Cortex of kidney (tissue), 1 donor: ENCODE measurements at places on chromosomes 1 and 21.

DNA sequence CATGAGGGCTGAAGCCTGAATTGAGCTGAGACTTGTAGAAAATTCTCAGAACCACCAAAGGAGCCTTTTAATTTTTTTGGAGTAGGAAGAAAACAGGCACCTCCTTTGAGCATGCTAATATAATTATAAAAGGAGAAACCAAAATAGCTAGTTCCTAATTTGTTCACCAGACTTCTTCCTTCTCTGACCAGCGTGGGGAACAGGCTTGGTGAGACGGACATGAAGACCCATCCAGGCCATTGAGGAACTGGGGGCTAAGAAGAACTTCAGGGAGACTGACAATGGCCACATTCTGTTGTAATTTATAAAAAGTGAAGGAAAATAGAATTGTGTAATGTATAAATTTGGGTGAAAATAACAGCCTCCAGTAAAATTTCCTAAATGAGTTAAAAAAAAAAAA, 62.6 kb downstream of the MAN1C1 start:
- DNase-seq, result no peak

GRCh38 chr1:9368356-9368755, 75.7 kb downstream of the SPSB1 start:
- no peak for DNase-seq

DNA sequence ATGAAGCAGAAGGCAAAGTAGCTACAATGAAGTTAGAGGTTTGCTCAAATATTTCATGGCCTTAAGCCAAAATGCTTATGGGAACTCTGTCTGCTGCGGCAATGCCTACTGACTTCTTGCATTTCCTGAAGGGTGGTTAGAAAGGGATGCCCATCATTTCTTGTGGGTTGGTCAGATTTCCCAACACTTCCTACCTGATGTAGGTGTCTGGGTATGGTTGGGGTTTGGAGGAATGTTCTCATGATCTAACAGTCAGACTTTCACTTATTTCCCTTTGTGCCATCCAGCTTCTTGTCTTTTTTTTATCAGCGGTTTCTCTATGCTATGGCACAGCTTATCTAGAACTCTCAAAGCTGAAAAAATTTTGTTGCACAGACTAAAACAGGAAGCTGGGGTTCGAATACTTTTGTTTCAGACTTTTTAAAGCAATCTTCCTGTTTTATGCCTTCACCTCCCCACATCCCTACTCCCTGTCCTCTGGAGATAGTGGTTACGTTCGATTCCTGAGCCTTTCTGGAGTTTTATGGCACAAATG, 307.7 kb downstream of the USP25 start:
- DNase-seq, result no peak

- DNase-seq, result no peak
These were observed 27.2 kb downstream of the MCOLN2 start for GRCh38 chr1:84969489-84970250.

DNA sequence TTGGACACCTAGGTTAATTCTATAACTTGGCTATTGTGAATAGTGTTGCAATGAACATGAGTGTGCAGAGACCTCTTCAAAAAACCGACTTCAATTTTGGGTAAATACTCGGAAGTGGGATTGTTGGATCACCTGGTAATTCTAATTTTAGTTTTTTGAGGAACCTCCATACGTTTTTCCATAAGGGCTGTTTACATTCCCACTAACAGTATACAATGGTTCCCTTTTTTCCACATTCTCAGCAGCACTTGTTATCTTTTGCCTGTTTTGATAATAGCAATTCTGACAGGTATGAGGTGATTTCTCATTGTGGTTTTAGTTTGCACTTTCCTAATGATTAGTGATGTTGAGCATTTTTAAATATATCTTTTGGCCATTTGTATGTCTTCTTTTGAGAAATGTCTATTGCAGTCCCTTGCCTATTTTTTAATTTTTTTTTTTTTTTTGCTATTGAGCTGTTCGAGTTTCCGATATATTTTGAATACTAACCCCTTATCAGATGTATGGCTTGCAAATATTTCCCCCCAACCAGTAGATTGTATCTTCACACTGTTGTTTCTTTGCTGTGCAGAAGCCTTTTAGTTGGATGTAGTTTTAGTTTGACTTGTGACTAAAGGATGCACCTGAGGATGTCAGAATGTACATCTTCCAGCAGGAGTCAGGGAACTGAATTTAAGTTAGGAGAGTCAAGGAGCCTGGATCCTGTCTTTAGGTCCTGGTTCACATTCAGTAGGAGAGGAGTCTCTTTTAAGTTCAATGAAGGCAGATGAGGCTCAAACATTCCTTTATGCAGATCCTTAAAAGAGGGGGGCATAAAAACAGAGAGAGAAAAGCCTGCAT, 120.0 kb downstream of the S1PR1 start:
- DNase-seq, result no peak

GRCh38 chr1:25765923-25766589, 33.9 kb upstream of the SELENON start:
- no peak for DNase-seq

- DNase-seq, result no peak
These were observed 48.7 kb upstream of the PCP4 start for GRCh38 chr21:39818557-39818956.

- no peak for DNase-seq
These were observed 30.1 kb upstream of the ENO1 start for GRCh38 chr1:8908388-8909151.

DNA sequence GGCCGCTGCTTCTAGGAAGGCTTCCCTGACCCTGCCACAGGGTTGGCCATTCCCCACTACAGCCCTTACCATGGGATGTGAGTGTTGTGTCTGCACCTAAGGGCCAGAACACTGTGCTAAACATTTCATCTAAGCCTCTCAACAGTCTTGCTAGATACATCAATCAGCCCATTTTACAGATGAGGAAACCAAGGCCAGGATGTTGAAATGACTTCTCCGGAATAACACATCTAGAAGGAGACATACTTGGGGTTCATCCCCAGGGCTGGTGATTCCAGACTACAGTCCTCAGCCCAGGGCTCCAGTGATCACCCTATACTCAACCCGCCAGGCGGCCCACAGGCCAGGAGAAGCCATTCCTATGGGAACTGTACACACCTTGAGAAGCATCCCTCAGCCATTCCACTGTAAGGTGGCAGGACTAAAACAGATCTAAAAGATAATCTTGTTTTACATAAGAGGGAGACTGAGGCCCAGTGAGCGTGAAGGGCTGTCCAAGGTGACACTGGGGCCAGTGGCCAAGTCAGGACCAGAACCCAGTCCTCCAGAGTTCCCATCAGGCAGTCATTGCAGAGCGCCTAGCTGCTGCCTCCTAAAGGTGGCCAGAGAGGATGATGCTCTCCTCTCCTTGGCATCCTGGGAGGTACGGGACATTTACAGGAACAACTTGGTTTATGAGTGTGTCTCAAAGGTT, 119.5 kb downstream of the GLIS1 start:
- DNase-seq, result no peak

DNA sequence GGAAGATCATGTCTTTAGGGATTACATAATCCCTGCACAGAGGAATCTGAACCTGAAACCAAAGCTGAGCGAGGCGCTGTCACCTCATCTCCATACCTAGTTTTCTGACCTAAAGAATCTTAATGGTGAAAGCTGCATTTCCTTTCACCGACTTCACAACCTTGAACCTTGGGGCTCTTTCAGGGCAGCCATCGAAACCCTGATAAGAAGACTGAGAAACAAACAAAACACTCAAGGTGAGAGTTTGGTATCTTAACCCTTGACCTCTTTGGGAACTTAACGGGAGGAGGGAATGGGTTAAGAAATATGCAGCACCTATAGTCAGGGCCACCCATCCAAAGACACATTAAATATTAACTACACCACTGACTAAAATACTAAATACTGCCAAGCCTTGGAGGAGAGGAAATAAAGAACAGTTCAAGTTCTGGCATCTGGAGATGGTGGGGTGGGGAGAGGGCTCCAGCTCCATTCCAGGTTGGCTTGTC, 2.0 kb downstream of the C1orf116 start:
- DNase-seq, result no peak
